ENCODE measurements at places on chromosomes 2 and 18.

GRCh38 chr18:65755616-65756015 lies 4.8 kb downstream of the CDH7 start:
- no peak for DNase-seq

- DNase-seq, result no peak
Measured at GRCh38 chr2:101160454-101160853, 9.3 kb upstream of the TBC1D8 start.

DNA sequence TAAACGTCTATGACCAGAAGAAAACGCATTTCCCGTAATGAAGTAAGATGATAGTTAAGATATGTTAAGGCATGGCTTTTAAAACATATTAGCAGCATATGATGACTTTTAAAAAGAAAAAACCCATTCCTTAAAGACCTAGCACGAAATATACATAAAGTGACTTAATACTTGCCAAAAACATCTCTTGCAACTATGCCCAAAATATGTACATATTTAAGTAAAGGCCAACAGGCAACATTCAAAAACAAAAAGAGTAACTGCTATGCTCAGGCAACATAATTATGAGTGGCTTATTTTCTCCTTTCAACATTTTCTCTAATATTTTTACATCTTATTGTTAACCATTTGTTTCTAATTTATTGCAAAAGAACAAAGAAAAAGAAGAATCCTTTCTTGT lies 60.3 kb upstream of the PAPOLG start:
- no peak for DNase-seq

GRCh38 chr18:26429535-26430226 lies 118.7 kb downstream of the KCTD1 start:
- no peak for DNase-seq

DNA sequence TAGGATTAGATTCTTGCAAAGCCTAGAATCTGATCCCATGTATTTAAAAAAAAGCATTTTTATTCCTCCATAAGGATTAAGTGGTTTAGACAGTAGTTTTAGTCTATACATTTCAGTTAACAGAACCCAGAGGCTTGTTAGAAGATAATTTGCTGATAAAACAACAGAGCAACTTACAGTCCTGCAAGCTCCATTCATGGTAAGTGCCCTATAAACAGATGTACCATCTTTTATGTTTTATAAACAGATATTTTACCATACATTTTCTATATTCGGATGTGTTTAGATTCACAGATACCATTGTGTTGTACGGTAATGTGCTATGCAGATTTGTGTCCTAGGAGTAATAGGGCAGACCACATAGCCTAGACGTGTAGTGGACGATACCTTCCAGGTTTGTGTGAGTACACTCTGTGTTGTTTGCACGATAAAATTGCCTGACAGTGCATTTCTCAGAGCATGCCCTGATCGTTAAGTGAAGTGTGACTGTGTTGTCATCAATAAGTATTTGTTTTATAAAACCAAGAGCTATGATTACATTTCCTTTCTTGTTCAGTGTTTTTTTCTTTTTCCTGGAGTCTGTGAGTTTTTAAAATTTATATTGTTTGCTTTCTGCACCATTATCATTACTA lies 54.2 kb downstream of the CERS6 start:
- no peak for DNase-seq

DNA sequence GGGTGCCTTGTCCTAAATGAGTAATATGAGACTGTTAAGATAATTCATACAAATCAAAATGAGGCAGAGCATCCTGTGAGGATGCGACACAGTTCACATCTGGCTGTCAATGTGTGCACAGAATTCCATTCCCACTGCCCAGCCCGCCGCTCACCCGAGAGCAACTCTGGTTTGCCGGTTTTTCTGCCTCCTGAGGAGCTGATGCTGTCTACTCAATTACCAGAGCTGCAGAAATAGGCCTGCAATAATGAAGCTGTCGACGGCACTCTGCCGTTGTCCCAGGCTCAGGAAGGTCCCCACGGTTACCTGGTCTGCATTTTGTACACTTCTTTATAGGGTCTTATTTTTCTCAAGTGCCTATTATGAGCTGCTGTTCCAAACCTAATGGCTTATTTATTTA lies 55.7 kb upstream of the LYPD1 start:
- DNase-seq, result no peak

- no peak for DNase-seq
Measured at GRCh38 chr18:69948919-69949537, 1.4 kb upstream of the CD226 start.

GRCh38 chr2:162277381-162277780 lies 34.1 kb upstream of the FAP start:
- no peak for DNase-seq

GRCh38 chr2:240350696-240351087 lies 84.8 kb upstream of the GPC1 start:
- no peak for DNase-seq

DNA sequence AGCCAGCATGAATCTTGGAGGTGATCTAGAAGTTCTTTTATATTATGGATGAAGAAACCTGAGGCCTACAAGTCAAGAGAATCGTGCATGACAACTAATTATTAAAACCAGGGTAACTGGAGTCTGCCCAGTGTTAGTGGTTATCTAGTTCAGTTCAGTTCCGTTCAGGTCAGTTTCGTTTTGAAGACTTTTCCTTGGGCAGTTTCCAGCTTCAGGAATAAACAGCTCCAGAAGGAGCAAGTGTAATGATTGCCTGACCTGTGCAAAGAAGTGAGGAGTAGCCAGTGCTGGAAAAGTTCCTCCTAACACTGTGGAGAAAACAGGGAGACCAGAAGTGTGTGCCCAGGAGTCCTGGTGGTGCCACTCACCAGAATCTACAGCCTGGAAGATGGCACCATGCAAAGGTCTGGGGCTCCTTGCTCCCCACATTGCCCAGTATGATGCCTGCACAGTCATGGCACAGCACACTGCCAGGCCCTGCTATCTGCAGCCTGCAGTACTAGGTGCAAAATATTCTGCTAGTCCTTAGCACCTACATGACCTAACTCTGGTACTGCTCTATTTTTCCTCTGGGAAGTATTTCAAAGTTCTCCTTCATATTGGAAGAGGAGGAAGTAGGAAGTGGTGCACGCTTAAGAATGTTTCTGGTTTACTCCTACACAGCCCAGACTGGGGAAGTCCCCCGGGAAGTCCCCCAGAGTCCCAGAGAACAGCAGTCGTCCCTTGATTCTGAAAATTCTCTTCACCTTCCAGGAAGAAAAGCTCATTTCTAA lies 65.8 kb downstream of the SUMO1 start:
- DNase-seq, result no peak

GRCh38 chr18:76450452-76451395 lies 44.3 kb downstream of the ZNF516 start:
- DNase-seq, result no peak

GRCh38 chr18:76821875-76822505 lies 367 bp upstream of the ZNF236 start:
- peak; percentile 48 for DNase-seq

GRCh38 chr2:222734703-222735014 lies 63.2 kb downstream of the MOGAT1 start:
- no peak for DNase-seq

GRCh38 chr2:233807215-233807865 lies 29.2 kb downstream of the MROH2A start:
- DNase-seq, result no peak

- peak; percentile 70 for DNase-seq
Measured at GRCh38 chr2:73214120-73215035, at the start of gene SMYD5. Gene SMYD5 (plus strand): TSS chr2:73214245. CDS start chr2:73214267, 22 bp downstream.

GRCh38 chr2:199797431-199798403 lies 53.3 kb downstream of the FTCDNL1 start:
- no peak for DNase-seq

DNA sequence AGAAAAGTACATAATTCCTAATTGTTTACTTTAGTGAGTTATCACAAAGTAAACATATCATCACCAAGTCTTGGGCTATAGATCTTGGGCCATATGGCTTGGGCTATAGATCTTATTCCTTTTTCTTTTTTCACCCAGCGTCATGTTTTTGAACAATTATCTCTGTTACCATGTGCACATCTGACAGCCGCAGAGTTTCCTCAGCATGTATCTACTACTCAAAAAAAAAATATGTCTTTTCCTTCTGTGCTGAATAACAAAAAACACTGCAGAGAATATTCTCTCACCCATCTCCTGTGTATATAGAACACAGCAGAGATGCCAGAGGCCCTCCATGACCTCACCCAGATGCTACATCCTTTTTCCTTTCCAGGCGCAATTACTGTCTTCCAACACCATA lies 76.2 kb upstream of the MYO3B start:
- DNase-seq, result no peak

DNA sequence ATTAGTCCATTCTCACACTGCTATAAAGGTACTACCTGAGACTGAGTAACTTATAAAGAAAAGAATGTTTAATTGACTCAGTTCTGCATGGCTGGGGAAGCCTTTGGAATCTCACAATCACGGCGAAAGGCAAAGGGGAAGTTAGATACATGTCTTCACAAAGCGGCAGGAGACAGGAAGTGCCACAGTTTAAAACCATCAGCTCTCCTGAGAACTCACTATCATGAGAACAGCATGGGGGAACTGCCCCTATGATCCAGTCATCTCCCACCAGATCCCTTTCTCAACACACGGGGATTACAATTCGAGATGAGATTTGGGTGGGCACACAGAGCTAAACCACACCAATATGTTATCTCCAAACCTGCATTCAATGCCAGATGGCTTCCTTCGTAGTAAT lies 716.1 kb downstream of the DCC start:
- DNase-seq, result no peak

DNA sequence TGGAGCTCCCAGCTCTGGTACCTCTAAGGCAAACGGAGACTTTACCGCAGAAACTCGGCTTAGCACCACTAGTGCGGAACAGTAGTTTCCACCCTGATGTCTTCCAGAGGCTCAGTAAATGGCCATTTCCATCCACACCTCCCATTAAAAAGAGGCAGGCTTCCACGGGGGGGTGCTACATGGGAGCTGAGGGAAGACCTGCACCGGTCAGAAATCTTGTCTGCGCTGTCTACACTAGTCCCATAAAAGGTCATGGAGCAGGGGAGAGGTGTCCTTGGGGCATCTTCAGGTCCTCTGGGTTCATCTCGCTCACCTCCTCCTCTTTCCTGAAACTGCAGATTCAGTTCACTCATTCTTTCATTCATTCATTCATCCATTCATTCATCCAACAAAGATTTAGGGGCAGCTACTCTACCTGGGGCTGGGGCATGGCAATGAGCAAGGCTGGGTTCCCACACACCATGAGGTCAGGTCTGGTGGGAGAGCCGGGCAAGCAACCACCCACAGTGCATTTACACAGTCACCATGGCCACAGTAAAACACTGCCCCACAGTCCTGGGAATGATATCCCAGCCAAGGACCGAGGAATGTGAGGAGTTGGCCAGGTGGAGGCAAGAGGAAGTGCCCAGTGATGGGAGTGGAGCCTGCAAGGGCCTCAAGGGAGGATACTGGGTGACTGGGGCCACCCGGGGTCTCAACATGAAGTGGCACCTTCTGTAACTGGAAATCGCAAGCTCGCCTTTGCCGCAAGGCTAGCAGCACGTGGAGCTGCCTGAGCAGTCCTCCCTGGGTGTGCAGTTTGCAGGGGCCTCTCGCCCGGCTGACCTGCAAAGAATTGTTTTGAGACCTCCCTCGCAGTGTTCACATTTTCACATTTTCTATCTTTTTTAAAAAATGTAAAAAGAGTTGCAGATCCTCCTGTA lies 180.2 kb upstream of the RAB6C start:
- DNase-seq, result no peak

- no peak for DNase-seq
Measured at GRCh38 chr2:163419000-163419830, 316.6 kb downstream of the FIGN start.

- no peak for DNase-seq
Measured at GRCh38 chr2:134570676-134571075, 148.1 kb downstream of the TMEM163 start.

DNA sequence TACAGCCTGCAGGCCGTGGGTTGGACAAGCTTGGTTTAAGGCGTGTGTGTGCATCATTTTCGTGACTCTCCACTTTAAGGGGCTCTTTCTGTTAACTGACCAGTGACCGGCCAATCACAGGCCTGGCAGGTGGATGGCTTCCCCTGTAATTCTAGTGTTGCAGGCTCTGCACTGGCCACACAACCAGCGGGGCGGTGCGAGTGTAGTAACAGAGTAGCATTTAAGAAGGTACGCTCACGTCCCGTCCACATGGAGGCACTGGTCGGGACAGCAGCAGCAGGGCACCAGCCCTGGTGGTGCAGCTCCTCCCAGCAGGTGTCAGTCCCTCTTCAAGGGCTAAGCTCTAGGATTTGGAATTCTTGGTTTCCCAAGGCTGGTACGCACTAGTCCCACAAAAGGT lies 8.0 kb upstream of the ANO7 start:
- no peak for DNase-seq

- DNase-seq, result no peak
Measured at GRCh38 chr2:7357993-7358392, 440.8 kb downstream of the RNF144A start.

- no peak for DNase-seq
Measured at GRCh38 chr2:164430166-164430783, 191.0 kb downstream of the GRB14 start.

- no peak for DNase-seq
Measured at GRCh38 chr18:10072671-10073175, 158.9 kb downstream of the VAPA start.

- DNase-seq, result no peak
Measured at GRCh38 chr2:144054911-144055310, 465.0 kb downstream of the ZEB2 start.

GRCh38 chr2:38448692-38449410 lies 71.8 kb upstream of the ATL2 start:
- DNase-seq, result no peak

DNA sequence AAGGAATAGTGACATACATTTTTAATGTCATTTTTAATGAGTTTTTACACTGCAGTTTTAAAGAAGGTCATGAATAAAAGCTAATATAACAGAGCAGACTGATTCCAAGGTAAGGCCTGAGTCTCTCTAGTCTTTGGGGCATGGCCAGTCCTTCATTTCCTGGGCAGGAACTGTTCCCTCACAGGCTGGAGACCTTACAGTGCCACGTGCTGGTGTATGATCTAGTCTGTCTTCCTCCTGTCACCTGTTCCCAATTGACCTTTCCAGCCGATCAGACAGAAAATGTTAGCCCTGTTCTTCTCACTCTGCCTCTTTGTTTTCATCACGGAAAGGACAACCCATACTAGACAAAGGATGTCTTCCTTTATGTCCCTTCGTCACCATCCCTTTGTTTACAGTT lies 33.6 kb downstream of the ZCCHC2 start:
- no peak for DNase-seq

DNA sequence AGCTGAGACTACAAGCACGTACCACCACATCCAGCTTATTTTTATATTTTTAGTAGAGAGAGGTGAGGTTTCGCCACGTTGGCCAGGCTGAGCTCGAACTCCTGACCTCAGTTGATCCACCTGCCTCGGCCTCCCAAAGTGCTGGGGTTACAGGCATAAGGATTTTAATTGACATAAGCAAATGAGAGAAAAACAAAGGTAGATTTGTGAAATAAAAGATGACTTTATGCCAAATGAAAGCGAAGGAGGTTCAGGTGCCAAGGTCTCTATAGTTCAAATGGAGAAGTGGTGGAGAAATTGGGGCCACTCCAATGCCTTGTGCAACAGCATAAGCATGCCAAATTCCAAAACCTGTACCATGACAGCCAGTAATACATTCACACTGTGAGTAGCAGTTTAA lies 180.6 kb downstream of the MREG start:
- DNase-seq, result no peak

Measured in stimulated activated CD8-positive, alpha-beta memory T cell treated with anti-CD3 and anti-CD28 coated beads, Interleukin-15, amount 100 ng/mL, for 24 hours (primary cell).